Epithelial cell of prostate (primary cell): ENCODE measurements at places on chromosomes 4 and X.
A peak's percentile ranks its signal among the peaks of the same experiment; 100 is the strongest.

- DNase-seq = no peak
These were observed 35.2 kb downstream of the KDM6A start for GRCh38 chrX:44908153-44908552.

DNA sequence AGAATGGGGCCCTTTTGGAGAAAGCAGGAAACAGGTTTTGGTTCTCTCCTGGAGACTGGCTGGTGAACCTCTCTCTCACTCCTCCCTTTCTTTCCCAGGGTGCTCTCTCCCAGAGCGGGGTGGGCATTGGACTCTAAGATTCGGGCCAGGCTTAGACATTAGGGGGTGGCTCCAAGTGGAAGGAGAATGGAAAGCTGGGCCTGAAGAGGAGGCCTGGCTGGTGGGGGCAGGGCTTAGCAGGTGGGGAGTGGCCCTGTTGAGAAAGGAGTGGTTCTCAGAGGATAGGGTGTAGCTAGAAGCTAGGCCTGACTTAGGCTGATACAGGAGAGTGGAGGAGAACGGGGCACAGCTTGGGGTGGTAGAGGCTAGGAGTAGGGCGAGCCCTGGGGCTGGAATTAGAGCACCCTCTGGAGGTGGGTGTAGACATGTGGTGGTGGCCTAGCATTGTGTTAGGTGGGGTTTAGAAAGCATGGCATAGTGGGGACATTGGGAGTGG, 5.7 kb downstream of the PLP2 start:
- DNase-seq = no peak

GRCh38 chr4:79625361-79625760, 217.3 kb upstream of the GK2 start:
- DNase-seq = no peak

DNA sequence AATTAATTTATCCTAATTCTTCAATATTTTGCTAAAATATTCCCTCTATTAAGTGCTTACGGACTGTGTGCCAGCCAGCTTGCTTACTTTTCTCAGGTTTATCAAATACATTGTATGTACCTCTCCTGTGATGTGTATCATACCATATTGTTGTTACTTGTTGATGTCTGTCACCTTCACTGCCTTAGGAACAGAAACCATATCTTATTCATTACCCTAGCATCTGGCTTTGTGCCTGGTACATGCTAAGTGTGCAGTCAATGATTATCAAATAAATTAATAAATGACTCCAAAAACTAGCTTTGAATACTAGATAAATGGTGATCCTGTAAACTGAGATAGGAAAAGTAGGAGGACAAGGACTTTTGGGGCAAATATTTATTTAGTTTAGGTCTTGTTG, 6.9 kb downstream of the CLCN3 start:
- no peak for DNase-seq

- no peak for DNase-seq
These were observed 79.4 kb downstream of the MSL3 start for GRCh38 chrX:11837437-11837836.

- no peak for DNase-seq
These were observed 754.8 kb downstream of the RAB28 start for GRCh38 chr4:12729384-12729783.

GRCh38 chrX:118115953-118116712, 477 bp downstream of the KLHL13 start:
- DNase-seq = no peak

- DNase-seq = no peak
These were observed 572.1 kb downstream of the C4orf33 start for GRCh38 chr4:129668092-129668491.

DNA sequence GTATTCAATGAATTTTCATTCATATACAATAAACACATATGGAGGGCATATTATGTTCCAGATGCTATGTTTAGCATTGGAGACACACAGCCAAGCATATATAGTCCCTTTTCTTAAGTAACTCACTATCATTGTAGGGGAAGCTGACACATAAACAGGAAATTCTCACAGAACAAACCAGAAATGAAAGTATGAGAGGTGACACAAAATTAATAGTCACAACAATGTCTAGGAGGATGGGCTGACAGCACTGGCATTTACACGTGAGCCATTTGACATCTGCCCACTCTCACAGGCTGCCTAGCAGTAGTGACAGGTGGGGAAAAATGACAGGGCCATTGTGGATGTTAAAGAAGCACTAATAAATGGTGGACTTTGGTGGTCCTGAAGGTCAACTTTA, 2.6 kb upstream of the CNOT6L start:
- DNase-seq = no peak

GRCh38 chr4:158538911-158539310, 17.2 kb downstream of the RXFP1 start:
- DNase-seq = no peak

- DNase-seq = peak; percentile 36
These were observed 156.8 kb upstream of the HS3ST1 start for GRCh38 chr4:11585506-11585905.

DNA sequence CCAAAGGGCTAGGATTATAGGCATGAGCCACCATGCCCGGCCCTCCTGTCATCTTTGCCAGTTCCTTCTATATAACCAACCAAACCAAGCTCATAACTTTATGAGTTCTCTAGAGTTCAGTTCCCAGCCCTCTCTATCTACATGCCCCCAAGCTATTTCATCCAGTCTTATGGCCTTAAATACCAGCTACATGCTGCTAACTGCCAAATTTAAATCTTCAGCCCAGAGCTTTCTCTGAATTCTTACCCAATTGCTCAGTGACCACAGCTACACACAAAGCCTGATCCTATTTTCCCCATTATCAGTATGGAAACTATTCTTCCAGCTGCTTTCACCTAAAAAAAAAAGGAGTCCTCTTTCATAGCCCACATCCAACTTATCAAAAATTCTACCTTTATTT, 23.1 kb downstream of the TMEM184C start:
- DNase-seq = no peak

DNA sequence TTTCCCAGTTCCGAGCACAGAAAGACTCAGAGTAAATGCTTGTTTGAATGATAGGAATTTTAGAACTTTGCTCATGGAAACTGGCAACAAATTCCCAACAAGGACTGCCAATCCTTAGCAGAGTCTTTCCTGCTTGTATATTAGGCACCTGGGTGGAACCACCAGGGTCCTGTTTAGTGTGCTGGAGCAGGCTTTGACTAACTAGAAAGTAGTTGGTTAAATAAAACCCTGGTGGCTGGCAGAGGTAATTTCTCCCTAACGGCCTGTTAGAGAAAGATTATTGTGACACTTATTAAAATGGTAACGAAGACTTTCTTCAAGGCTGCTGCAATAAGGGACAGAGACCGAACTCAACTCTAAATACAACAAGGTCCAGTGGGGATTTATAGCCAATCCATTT, 103.6 kb upstream of the TEX13D start:
- no peak for DNase-seq

DNA sequence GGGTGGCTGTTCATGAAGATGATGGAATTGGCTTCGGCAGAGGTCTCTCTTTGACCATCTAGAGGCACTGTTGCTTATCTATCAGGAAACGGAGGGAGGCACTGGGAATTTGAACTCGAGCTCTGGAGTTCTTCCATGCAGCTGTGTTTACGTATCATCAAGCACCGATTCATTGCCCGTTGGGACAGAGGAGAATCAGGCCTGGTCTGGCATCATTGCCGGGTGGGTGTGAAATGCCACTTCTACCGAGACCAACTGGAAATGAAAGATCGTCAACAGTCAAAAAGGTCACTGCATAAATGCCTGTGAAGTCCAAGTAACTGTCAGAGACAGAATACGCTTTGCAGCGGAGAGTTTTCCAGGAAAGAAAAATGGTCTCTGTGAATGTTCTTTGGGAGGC, 166.9 kb downstream of the ASMT start:
- DNase-seq = no peak

DNA sequence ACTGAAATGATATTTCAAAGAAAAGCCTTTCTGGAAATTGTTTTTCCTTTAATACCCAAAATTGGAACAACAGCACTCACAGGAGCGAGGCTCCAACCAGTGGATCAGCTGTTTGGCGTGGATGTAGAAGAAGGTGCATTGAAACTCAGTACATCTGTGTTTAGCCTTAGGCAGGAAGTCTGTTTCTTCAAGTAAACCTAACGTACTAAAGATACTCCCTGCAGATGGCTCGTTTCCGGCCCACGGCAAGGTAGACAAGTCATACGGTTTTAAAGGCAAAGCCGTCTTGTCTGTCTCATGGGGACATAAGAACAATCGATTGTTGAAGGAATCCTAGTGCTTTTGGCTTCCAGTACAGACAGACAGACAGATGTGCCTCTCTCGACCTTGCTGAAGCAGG, 50.0 kb upstream of the CLCN4 start:
- no peak for DNase-seq

GRCh38 chr4:80206521-80207171, 9.3 kb downstream of the PRDM8 start:
- no peak for DNase-seq

GRCh38 chrX:110201799-110202198, 116.1 kb downstream of the AMMECR1 start:
- DNase-seq = no peak

DNA sequence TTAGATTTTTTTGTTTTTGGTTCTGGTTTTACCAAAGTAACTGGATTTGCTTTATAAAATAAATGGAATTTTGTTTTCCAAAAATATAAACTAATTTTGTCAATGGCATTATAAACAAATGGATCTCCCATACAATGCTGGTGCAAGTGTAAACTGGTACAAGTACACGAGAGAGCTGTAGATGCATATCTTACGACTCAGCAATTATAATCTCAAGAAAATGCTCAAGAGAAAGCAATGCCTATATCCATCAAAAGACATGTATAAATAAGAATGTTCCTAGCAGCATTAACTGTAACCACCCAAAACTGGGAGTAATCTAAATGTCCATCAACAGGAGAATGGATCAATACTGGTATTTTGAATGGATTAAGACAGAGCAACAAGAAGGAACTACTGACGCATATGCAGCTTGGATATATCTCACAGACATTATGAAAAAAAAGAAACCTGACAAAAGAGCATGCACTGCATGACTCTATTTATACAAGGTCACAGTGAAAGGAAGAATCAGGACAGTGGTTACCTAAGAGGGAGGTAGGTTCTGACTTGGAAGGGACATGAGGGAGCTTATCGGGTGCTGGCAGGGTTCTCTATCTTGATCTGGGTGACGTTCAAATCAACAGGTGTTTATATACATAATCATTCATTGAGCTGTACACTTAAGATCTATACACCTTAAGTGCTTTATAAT, 9.5 kb downstream of the ADH5 start:
- DNase-seq = no peak

GRCh38 chr4:148778980-148779675, 336.9 kb upstream of the NR3C2 start:
- DNase-seq = no peak

- DNase-seq = no peak
These were observed 868.0 kb downstream of the FAT4 start for GRCh38 chr4:126182786-126183185.

- no peak for DNase-seq
These were observed at the start of gene GABRA4 for GRCh38 chr4:46993075-46994006. Gene GABRA4 (minus strand): TSS chr4:46993581. CDS start chr4:46993424, 157 bp downstream.

DNA sequence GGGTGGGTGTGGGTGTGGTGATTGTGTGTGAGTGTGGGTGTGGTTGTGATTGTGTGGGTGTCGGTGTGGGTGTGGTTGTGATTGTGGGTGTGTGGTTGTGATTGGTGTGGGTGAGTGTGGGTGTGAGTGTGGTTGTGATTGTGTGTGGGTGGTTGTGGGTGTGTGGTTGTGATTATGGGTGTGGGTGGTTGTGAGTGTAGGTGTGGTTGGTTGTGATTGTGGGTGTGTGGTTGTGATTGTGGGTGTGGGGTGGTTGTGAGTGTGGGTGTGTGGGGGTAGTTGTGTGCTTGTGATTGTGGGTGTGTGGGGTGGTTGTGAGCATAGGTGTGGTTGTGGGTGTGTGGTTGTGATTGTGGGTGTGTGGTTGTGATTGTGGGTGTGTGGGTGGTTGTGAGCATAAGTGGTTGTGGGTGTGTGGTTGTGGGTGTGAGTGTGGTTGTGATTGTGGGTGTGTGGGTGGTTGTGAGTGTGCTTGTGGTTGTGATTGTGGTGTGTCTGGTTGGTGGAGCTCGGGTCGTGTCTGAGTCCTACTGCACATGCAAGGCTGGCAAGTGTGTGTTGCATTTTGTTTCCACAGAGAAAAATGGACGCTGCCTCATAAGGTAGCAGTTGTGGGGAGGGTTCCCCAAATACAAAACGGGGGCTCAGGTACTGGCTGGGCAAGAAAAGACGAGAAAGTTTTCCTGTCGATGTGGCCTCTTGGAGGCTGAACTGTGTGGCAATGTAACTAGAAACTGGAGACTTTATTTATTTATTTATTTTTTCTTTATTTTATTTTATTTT, 116.7 kb downstream of the UBE2K start:
- DNase-seq = no peak

DNA sequence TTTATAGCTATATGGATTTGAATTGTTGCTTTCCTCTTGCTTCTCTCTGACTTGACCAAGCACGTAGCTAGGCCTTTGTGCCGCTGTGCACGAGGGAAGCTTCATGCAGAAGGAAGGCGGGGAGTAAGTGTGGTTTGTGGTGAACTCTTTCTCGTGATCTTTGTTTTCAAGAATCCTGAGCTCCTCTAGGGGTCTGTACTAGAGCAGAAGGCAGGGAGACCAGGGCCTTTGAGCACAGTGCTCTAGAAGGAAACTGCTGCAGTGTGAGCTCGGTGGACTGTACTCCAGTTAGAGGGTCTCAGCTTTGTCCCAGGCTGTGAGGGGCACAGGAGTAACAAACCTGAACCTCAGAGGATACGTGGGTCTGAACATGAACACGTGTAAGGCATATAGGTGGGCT, 49.0 kb downstream of the AGA start:
- DNase-seq = no peak

DNA sequence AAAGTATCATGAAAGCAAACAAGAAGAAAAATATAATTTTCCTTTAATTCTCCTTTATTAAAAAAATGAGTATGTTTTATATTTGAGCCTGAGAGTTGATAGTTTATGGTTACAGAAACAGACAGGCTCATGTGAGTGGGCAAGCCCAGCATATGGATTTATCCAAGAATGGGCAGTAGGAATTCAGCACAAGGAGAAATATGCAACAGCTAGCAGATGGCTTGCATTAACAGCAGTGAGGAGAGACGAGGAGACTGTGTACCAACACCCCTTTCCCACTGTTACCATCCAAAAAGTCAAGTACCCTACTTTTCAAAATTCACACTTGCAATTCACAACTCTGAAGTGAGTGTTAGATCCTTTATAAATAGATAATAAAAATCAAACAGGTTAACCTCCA, 1760.2 kb upstream of the TENM3 start:
- DNase-seq = no peak
